ENCODE measurements at places on chromosomes 7 and 10.

DNA sequence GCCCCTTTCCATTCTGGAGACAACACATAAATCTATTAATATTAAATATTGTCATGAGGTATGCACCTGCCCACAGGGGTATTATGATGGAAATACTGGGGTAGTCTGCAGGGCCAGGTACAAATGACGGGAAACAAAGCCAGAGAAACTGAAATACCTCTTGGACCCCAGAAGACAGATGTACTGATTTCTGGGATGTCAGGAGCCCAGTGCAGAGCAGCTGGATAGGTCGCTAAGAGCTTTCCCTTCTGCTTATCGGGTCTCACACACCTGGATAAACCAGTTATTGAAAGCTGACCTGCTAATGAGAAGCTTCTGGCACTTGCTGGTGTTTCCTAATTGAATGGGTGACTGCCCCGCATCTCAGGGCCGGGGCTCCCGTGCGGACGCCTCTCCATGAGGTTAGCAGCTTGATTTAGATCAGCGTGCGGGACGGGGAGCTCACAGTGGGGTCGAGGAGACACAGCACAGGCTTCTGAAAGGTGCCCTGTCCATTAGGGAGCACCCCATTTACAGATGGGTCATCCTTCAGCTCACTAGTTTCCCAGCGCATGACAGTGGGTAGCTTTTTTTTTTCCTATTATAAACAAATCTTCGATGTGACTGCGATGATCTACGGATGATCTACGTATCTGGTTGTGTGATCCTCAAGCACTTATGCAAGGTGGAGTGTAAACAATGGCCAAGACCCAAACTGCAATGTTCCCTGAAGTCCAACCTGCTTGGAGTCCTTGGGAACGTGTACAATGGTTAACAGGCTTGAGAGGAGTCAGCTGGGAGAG, 1.5 kb upstream of the INSIG1 start:
- no peak for DNase-seq

- no peak for DNase-seq
Observed at GRCh38 chr7:39615350-39615975, 7.9 kb upstream of the RALA start.

GRCh38 chr10:126133082-126133620, 236.8 kb downstream of the FANK1 start:
- DNase-seq = no peak

DNA sequence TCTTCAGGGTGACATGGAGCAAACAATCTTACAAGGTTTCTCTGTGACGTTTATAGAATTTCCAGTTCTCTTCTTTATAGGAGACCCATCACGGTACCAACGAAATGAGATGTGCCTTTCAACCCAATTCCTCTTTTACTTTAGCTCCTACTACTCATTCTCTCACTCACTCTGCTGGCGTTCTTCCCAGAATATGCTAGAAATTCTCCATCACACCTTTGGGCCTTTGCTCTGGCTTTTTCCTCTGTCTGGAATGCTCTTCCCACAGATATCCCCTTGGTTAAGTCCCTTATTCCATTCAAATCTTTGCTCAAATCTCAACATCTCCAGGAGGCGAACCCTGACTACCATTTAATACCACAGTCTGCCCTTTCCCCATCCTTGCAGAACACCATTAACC, 39.0 kb downstream of the SEMA3C start:
- no peak for DNase-seq

- no peak for DNase-seq
Observed at GRCh38 chr7:36281945-36282717, 107.5 kb upstream of the ANLN start.
